Smooth muscle cell of trachea (primary cell): ENCODE measurements at places on chromosomes 3 and 15. TPM values are rescaled to one million over a fixed set of nuclear protein-coding genes. Genes with fewer than 3 reads are reported as not detected.

The PLSCR5 gene
- total RNA-seq = not detected in 2 replicates

The THRB gene
- 2.0 and 2.5 TPM in 2 replicates for total RNA-seq

The PLS1 gene
- 0.33 and 0.87 TPM in 2 replicates for total RNA-seq

The CYP1A2 gene
- total RNA-seq = not detected in 2 replicates

The SLC24A5 gene
- not detected in 2 replicates for total RNA-seq

The NTRK3 gene
- total RNA-seq = under 0.01 and 0.17 TPM in 2 replicates

The SH2D7 gene
- under 0.01 TPM in 1 of 2 replicates, not detected in the other for total RNA-seq

The C3orf22 gene
- total RNA-seq = not detected in 2 replicates
